ENCODE measurements at places on chromosomes 7 and 10.

GRCh38 chr10:78627254-78627795, 441.4 kb upstream of the ZMIZ1 start:
- no peak for DNase-seq

GRCh38 chr7:84412161-84412969, 217.8 kb upstream of the SEMA3A start:
- DNase-seq, result no peak

- DNase-seq, result no peak
Observed at GRCh38 chr7:51706851-51707250, 390.2 kb upstream of the COBL start.

DNA sequence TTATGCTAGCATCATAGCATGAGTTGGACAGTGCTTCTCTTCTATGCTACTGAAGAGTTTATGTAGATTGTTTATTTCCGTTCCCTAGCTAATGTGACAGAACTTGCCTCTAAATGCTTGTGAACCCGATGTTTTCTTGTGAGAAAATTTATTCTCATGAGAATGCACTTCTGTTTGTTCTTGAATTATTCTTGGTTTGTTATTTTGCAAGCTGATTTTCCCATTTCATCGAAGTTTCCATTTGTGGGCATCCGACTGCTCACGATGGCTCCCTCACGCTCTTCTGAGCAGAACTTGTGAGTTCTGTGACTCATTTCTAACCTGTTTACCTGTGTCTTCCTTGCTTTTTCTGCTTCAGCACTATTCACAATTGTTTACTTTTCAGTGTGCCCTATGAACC, 59.9 kb downstream of the WDFY4 start:
- DNase-seq, result no peak

- no peak for DNase-seq
Observed at GRCh38 chr7:128384726-128385125, 23.2 kb upstream of the PRRT4 start.

DNA sequence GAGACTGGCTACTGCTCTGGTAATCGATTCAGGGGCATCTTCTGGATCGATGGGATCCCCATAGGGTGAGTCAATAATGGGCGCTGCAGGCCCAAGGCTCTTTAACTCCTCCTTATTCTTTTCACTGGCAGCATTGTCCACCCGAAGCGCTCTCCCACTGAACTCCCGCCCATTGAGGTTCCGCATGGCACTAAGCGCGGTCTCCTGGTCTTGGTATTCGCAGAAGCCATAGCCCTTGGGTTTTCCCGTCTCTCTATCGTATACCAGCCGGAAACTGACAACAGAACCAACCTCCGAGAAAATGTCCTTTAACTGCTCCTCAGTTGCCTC, 285 bp downstream of the CSTF2T start:
- DNase-seq, result no peak

DNA sequence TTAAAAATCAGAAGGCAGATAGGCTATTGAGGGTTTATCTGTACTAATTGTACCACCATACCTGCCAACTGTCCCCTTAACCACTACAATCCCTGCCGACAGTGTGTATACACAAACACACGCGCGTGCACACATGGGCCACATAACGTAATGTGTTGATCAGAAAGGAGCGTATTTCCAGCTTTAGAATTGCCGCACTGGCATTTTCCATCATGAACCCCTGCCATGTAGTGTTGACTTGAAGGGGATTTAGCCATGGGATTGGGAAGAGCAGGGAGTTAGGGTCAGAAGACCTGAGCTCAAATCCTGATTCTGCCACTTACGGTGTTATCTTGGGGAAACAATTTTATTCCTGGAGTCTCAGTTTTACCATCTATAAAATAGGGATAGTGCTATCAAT, 158.9 kb downstream of the TCF7L2 start:
- DNase-seq, result no peak

DNA sequence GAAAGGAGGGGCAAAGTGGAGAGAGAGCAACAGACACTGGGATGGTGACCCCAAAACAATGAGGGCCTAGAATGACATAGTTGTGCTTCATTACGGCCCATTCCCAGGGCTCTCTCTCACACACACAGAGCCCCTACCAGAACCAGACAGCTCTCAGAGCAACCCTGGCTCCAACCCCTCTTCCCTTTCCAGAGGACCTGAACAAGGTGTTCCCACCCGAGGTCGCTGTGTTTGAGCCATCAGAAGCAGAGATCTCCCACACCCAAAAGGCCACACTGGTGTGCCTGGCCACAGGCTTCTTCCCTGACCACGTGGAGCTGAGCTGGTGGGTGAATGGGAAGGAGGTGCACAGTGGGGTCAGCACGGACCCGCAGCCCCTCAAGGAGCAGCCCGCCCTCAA, 20.7 kb downstream of the PRSS2 start:
- no peak for DNase-seq

- no peak for DNase-seq
Observed at GRCh38 chr10:72263613-72264241, 10.0 kb upstream of the DDIT4 start.

DNA sequence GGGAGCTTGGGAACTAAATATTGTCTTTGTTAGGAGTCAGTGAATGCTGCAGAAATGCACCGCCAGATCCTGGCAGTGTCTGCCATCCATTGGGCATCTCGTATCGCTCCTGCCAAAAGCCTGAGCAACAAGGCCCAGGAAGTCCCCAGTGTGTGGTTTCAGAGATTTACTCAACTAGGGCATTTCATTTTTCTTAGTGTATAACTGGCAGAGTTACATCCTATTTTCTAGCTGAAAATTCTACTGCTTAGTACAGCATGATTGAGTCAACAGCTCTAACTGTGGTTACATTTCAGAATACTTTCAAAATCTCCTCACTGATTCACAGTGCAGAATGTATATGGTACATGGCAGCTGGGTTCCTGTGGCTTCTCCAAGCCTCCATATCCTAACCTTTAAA, 95.8 kb upstream of the CREB5 start:
- DNase-seq, result no peak

- DNase-seq, result no peak
Observed at GRCh38 chr10:71074176-71074755, 138.1 kb upstream of the UNC5B start.

DNA sequence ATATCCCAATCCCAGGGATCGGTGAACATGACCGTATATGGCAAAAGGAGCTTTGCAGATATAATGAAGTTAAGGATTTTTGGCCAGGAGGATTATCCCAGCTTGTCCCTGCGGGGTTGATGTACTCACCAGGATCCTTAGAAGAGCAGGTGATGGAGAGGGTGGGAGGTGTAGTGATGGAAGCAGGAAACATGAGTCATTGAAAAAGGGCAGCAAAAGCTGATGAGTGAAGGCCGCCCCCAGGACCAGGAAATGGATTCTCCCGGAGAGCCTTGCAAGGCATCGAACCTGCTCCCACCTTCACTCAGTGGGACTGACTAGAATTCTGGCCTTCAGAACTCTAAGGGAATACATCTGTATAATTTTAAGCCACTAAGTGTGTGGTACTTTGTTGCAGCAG, 5.2 kb upstream of the NUPR2 start:
- DNase-seq, result no peak

DNA sequence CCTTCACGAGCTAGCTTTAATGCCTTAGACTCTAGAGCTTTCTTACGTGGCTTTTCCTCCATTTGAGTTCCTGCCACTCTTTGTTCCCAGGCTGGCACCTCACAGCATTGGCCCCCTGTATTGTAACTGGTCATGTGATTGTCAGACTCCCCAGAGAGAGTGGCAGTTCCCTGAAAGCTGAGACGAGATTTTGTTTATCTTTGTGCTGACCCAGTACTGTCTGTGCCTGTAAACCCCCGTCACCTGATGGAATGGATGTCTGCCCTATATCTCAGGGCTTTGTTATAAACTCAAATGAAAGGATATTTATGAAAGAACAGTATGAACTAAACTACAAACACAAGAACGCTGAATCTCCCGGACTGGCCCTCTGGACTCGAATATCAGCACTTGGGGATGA, 13.0 kb downstream of the NOBOX start:
- no peak for DNase-seq
